ENCODE measurements at places on chromosomes 3 and 15. TPM values are rescaled to one million over a fixed set of nuclear protein-coding genes. Genes with fewer than 3 reads are reported as not detected.

- H3K27ac ChIP-seq: no peak overlapping the region
- H3K27me3 ChIP-seq: no peaks in the 10 kb centered on the region
Measured at GRCh38 chr15:46304321-46304720, 669.5 kb downstream of the SQOR start.

GRCh38 chr3:102485701-102486100, 50.9 kb downstream of the ZPLD1 start:
- H3K27ac ChIP-seq: no peak overlapping the region
- no peaks in the 10 kb centered on the region for H3K36me3 ChIP-seq
- H3K4me3 ChIP-seq: no peak overlapping the region
- DNase-seq: no peak
- no peaks in the 10 kb centered on the region for H3K27me3 ChIP-seq

The SPSB4 gene
- not detected for total RNA-seq

The GOLGA6L10 gene
- 2.1 TPM for total RNA-seq

The SPINK8 gene
- not detected for total RNA-seq
